Cerebellar cortex (tissue), 1 donor: ENCODE measurements at places on chromosomes 1 and 21.

GRCh38 chr1:227947386-227947675 lies 401 bp downstream of the WNT9A start:
- DNase-seq: peak; percentile 17

- no peak for DNase-seq
Observed at GRCh38 chr1:24535021-24535424, 20.9 kb upstream of the NCMAP start.

GRCh38 chr1:59443310-59443709 lies 146.4 kb downstream of the FGGY start:
- no peak for DNase-seq

DNA sequence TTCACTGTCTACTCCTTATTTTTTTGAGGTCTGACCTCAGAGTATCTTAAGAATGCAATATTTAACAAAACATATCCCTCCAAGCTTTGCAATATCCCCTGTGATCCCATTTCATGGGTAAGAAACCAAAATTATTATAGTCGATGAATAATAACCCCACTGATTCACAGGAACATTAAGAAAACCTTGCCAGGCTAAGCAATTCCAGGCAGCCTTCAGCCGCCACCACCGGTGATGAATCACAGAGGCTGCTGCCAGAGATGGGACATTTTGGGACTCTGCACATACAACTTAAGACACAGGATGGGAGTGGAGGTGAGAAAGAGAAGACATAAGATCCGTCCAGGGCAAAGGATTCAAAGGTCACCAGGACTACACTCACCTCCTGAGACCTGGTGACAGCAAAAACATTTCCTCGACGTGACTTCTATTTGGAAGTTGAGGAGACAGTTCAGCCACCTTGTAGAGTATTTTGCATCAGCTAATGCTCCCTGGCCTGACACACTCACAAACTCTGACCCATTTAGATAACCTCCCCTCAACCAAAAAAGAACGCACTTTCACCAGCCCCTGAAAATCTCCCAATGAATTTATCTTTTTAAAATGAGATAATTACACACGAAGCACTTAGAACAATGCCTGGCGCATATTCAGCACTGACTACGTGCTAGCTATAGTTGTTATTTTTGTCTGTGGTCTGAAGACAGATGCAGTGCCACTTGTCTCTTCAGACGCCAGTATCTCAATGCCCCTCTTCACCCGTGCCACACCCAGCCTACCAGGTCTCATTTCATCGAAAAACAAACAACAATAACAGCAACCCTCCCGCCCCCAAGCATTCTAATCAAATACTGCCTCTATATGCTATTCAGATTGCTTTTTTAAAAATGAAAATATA lies 17.8 kb upstream of the OVAAL start:
- no peak for DNase-seq

DNA sequence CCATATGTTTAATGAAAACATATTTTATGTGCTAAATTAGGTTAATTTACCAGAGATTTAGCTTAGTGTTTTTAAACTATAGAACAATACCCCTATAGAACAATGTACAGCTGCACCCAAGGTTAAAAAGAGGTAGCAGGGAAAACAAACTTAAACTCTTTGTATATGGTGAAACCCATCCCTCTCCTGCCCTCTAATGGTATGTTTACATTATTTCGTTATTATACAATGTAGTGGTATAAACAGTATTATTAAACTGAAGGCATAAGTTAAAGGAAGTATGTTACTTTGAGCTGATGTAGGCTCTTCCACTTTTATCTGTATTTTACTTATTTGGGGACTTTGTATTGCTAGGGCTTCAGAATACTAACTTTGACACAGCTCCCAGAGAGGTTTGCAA lies 16.7 kb upstream of the ZYG11A start:
- peak; percentile 16 for DNase-seq

DNA sequence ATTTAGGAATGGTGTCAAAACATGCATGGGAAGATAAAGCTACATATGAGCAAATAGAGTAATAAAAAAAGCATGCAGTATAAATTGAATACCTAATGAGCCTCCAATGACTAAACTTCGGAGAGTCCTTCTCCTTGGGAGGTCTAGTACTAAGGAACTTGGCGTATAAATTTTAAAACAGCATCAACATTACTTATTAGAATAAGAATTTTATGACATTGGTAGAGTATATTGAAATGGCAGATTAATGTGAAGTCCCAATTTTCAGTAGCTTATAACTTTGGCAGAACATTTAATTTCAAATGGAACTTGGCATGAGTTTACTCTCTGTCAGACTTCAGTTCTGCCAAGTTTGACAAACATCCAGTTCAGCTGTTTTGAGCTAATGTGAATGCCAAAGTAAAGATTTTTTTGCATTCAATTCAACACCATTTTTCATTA lies 104.7 kb upstream of the RGS18 start:
- DNase-seq: no peak

DNA sequence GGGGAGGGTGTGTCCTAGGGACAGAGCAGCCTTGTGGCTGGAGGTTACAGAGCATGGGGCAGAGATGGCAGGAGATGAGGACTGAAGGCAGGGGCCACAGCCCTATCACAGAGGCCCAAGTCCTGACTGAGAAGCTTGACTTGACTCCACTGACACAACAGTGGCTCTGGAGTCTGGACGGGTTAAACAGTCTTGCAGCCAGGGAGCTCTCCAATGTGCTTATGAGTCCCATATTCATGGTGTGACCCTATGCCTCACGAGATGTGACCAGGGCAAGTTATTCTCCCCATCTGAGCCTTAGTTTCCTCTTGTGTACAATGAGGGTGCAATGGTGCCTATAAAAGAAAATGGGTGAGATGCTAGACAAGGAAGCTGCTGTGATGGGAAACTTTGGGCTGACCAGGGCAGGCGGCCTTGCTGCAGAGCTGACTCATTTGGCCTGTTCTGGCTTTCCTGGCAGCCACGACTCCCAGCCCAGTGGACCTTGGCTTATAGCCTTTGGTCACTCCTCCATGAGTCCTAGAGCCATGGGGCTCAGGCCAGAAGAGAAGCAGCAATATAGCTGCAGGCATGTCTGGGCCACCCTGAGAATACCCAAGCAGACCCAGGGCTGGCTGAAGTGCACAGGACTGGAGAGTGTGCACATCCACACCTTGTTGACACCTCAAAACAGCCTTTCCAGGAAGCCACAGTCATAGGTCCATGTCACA lies 2.8 kb upstream of the TTC22 start:
- DNase-seq: no peak

- no peak for DNase-seq
Observed at GRCh38 chr1:12405325-12406210, 175.7 kb downstream of the VPS13D start.

DNA sequence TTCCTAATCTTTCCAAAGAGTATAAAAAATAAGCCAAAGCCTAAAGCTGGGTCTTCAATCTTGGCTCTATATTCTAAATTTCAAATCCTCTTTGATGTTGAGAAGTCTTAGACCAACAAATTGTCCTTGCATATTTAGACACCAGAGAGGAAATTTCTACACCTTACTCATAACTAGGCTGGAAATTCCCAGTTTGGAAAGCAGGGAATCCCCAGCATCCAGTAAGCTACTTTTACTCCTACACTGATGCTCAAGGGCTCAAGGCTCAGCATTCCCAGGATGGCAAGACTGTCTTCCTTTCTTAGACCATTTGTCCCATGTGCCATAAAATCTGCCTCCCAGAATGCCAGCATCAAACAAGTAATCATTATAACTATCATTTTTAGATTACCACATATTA lies 28.3 kb downstream of the PRDX6 start:
- no peak for DNase-seq
